Right lung (tissue), 10 donors: ENCODE measurements at places on chromosomes 1 and 21.

- peak; percentile 56 for DNase-seq
These were observed 1.6 kb downstream of the LMO4 start for GRCh38 chr1:87330057-87330884.

DNA sequence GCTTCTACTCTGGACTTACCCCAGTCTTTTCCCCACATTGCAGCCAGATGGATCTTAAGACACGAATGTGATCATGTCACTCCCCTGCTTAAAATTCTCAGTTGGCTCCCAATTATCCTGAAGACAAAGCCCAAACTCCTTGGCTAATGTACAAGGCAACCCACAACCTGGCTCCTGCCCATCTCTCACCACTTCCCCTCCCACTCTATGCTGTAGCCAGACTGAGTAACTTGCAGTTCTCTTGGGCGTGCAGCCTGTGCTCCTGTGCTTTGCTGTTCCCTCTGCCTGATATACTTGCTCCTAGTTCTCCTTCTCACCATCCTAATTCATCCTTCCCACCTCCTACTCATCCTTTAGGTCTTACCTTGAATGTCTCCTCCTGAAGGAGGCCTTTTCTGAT, 56.2 kb downstream of the LGR6 start:
- no peak for DNase-seq

GRCh38 chr1:24884751-24885150, 45.3 kb downstream of the RUNX3 start:
- no peak for DNase-seq

- DNase-seq, result no peak
These were observed 92.2 kb downstream of the TBX19 start for GRCh38 chr1:168372861-168373371.

DNA sequence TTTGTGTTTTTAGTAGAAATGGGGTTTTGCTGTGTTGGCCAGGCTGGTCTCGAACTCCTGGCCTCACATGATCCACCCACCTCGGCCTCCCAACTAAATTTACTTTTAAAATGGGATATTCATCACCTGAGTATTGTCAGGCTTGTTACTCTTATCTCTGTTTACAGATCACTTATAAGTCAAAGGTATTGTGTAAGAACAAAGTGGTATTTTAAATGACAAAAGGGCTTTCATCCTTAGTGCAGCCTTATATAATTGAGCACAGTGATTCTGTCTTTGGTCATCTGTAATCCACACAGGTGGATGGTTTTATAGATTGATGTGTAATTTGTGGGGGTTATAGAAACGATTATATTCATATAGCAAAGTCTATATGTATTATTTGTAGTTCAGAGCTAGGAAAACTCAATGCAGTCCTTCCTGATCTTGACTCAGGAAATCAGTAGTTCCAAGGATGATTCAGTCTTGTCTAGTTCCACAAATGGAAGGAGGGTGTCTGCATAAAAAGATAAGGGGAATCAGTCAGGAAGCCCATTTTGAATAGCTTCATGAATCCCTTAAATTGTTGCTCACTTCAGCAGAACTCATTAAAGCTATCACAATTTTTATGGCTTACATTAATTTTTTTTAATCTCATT, 34.6 kb downstream of the STXBP3 start:
- no peak for DNase-seq

DNA sequence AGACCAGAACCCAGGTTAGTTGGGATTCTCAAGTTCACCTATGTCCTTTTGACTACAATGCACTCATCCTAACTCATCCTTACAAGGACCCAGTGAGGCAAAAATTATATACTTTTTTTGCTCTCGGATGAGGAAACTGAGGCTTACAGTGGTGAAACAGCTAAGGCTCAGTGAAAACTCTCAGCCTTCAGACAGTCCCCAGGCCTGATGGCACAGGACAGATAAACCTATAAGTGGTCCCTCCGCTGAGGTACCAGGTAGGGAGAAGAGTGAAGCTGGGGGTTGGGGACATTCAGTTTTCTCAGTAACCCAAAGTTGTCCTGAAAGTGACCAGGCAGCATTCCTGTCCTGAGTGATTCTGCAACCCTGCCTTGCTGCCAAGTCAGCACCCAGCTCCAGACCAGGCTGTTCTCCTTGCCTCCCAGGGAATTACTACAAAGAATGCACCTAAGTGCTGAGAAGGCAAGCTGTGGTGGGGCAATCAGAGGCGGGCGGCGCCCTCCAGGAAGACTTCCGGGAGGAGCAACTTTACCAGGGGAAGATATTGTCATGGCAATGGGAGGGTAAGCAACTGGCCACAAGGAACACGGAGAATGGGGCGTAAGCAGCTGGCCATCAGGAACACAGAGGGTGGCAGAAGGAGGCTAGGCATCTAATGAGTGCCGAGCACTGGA, 4.6 kb downstream of the TENT5B start:
- DNase-seq, result peak; percentile 64
